Subcutaneous adipose tissue (tissue), 4 donors: ENCODE measurements at places on chromosomes 11 and 22. TPM values are rescaled to one million over a fixed set of nuclear protein-coding genes. Genes with fewer than 3 reads are reported as not detected.

PLAAT4 gene
- total RNA-seq, result 21.2 TPM

POU2AF2 gene
- total RNA-seq, result 0.94 TPM

TRIM29 gene
- total RNA-seq, result 6.4 TPM

PHF21B gene
- total RNA-seq, result 0.16 TPM

CEP126 gene
- 18.2 TPM for total RNA-seq

KRTAP5-9 gene
- total RNA-seq, result not detected

PHLDA2 gene
- 1.2 TPM for total RNA-seq

NDUFA6 gene
- 72.9 TPM for total RNA-seq

ALDH3B2 gene
- total RNA-seq, result not detected

WT1 gene
- not detected for total RNA-seq

PRAME gene
- not detected for total RNA-seq

USH1C gene
- 0.75 TPM for total RNA-seq

GAS2L1 gene
- 11.5 TPM for total RNA-seq

THAP7 gene
- total RNA-seq, result 23.8 TPM

OR51B2 gene
- total RNA-seq, result not detected

GGTLC2 gene
- total RNA-seq, result not detected

RFPL3 gene
- total RNA-seq, result not detected

MPPED1 gene
- not detected for total RNA-seq

GPR152 gene
- total RNA-seq, result not detected

CSNK2A3 gene
- total RNA-seq, result 3.1 TPM

BARX2 gene
- not detected for total RNA-seq

MS4A18 gene
- total RNA-seq, result not detected

JAM3 gene
- 14.2 TPM for total RNA-seq
